Smooth muscle cell of bladder (primary cell): ENCODE measurements at places on chromosomes 6 and 20. TPM values are rescaled to one million over a fixed set of nuclear protein-coding genes. Genes with fewer than 3 reads are reported as not detected.

NTSR1 gene
- total RNA-seq, result 0.09 TPM in 1 of 2 replicates, not detected in the other

BMP2 gene
- 7.6 and 8.8 TPM in 2 replicates for total RNA-seq

CLPSL2 gene
- total RNA-seq, result not detected in 2 replicates

BHLHE23 gene
- not detected in 2 replicates for total RNA-seq

BCAS1 gene
- total RNA-seq, result under 0.01 and 0.09 TPM in 2 replicates

DPM1 gene
- total RNA-seq, result 63.6 and 64.6 TPM in 2 replicates

ZNF343 gene
- 13.5 and 14.3 TPM in 2 replicates for total RNA-seq

CALHM6 gene
- total RNA-seq, result 1.6 and 2.3 TPM in 2 replicates

PDYN gene
- total RNA-seq, result not detected in 2 replicates

SASH1 gene
- total RNA-seq, result 33.7 and 43.3 TPM in 2 replicates

DST gene
- 272 and 329 TPM in 2 replicates for total RNA-seq

SLC22A1 gene
- 0.28 and 0.92 TPM in 2 replicates for total RNA-seq

CRISP3 gene
- total RNA-seq, result not detected in 2 replicates

CASS4 gene
- 0.09 and 0.14 TPM in 2 replicates for total RNA-seq
